Activated CD4-positive, alpha-beta memory T cell treated with anti-CD3 and anti-CD28 coated beads, Interleukin-2, amount 10 ng/mL, durations not matched to agents 7 days and 5 days (primary cell): ENCODE measurements at places on chromosomes 12 and 14.

DNA sequence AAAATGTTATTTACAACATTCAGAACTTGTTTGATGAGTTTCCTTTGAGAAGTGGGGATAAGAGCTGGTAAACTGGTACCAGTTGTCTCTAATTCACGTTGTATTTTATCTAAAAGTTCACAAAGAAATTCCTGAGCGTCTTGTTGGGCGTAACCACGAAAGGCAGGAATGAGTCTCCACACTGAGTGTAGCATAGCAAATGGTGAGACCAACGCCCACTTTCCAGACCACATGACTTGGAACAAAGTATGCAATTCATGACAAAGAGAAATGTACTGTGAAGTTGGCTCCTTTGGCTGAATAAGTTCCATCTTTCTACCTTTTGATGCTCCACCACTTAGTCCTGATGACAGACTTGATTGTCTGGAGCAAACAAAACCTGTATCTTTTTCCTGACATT is 18.4 kb downstream of the USP44 start:
- H3K27me3 ChIP-seq: peaks cover 2% of the 10 kb centered on the region
- H3K4me1 ChIP-seq: no peaks in the 10 kb centered on the region
- no peak overlapping the region for H3K4me3 ChIP-seq
- no peak for DNase-seq
- H3K27ac ChIP-seq: no peak overlapping the region
- no peaks in the 10 kb centered on the region for H3K36me3 ChIP-seq

GRCh38 chr14:103157969-103158368 is 34.7 kb downstream of the TNFAIP2 start:
- peaks cover 6% of the 10 kb centered on the region for H3K27me3 ChIP-seq
- H3K4me3 ChIP-seq: no peak overlapping the region
- H3K27ac ChIP-seq: no peak overlapping the region
- H3K4me1 ChIP-seq: no peaks in the 10 kb centered on the region
- DNase-seq: no peak
- no peaks in the 10 kb centered on the region for H3K36me3 ChIP-seq

GRCh38 chr12:5691943-5692342 is 253.1 kb downstream of the ANO2 start:
- H3K36me3 ChIP-seq: no peaks in the 10 kb centered on the region
- DNase-seq: no peak
- no peaks in the 10 kb centered on the region for H3K4me1 ChIP-seq
- H3K27me3 ChIP-seq: no peaks in the 10 kb centered on the region

DNA sequence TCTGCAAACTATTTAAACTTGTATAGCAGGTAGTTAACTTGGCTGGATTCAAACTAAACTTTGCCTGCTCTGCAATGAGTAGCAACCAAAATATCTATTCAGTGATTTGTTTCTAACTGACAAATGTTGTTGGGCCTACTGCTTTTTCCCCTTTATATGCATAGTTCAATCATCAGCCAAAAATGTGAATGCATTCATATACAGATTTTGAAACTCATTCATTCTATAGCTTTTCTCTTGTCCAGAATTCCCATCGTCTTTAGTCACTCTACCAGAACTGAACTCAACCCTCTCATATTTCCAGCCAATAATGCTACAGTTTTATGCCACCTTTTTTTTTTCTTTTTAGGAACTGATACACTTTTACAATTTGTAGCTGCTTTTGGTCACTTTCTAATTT is 599.8 kb downstream of the RPL10L start:
- no peak overlapping the region for H3K4me3 ChIP-seq
- H3K27me3 ChIP-seq: no peaks in the 10 kb centered on the region
- H3K4me1 ChIP-seq: no peaks in the 10 kb centered on the region

DNA sequence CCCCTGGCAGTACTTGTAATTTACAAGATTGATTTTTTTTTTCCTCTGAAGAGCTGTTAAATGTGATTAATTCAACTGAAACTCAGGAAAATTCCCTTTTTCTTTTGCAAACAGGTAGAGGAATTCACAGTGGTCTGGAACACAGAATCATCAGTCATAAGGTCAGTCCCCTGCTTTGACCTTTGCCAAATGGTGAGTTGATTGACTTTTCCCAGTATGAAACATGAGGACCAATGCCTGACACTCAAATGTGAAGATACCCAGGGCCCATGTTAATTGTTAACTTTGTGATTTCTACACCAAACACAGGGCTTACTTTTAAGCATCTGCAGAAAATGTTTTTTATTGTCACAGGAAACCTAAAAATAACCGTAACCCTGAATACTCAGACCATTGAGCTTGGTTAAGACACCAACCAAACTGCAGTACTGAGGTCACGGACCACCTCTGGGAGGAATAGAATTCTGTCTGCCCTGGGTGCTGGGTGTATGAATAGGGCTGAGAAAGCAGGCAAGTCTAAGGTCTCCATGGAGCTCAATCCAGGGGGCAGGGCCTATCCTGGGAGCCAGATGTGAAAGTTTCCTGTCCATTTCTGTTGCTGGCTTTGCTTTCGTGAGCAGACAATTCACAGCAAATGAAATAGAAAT is 192.4 kb downstream of the TMX1 start:
- no peak for DNase-seq
- H3K27me3 ChIP-seq: peaks cover 21% of the 10 kb centered on the region
- H3K4me3 ChIP-seq: no peak overlapping the region
- no peak overlapping the region for H3K27ac ChIP-seq
- no peaks in the 10 kb centered on the region for H3K4me1 ChIP-seq

GRCh38 chr12:24488091-24488596 is 460.8 kb downstream of the BCAT1 start:
- H3K27me3 ChIP-seq: no peaks in the 10 kb centered on the region
- H3K4me3 ChIP-seq: no peak overlapping the region
- DNase-seq: no peak
- no peaks in the 10 kb centered on the region for H3K36me3 ChIP-seq

DNA sequence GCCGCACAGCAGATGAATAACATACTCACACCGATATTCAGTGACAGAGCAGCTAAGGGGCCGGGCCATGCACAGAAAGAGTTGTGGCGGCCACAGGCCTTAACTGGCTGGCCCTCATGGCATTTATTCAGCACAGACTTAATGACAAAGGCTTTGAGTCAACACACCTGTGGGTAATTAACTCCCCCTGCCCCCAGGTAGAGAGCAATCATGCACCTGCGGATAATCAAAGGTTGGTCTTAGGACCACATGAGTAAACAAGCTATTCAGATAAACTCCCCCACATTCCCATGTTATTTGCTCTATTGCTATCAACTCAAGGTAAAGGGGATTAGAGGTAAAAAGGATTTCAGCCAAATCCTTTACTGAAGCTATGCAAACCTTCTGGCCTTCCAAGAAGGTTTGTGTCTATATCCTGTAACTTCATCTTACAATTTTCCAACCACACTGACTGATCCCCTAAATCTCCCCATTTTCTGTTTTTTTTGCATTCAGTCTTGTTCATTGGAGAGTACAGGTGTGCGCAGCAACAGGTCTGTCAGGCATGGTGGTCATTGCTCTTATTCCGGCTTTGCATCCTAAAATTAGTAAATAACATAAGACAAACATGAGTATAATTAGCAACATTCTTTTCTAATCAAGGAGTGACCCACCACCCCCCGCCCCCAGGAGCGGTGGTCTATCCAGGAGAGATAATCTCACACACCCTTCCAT is 16.9 kb upstream of the BLTP3B start:
- no peak overlapping the region for H3K27ac ChIP-seq
- H3K4me3 ChIP-seq: no peak overlapping the region

GRCh38 chr12:130847112-130847511 is 8.1 kb upstream of the STX2 start:
- H3K4me3 ChIP-seq: no peak overlapping the region
- H3K27me3 ChIP-seq: peaks cover 2% of the 10 kb centered on the region
- no peak overlapping the region for H3K27ac ChIP-seq
- DNase-seq: no peak
- H3K36me3 ChIP-seq: no peaks in the 10 kb centered on the region
- no peaks in the 10 kb centered on the region for H3K4me1 ChIP-seq

GRCh38 chr14:61766151-61766550 is 3.9 kb downstream of the SNAPC1 start:
- no peak overlapping the region for H3K4me3 ChIP-seq
- H3K27me3 ChIP-seq: no peaks in the 10 kb centered on the region
- DNase-seq: no peak
- no peak overlapping the region for H3K27ac ChIP-seq
- peaks cover 32% of the 10 kb centered on the region for H3K36me3 ChIP-seq

DNA sequence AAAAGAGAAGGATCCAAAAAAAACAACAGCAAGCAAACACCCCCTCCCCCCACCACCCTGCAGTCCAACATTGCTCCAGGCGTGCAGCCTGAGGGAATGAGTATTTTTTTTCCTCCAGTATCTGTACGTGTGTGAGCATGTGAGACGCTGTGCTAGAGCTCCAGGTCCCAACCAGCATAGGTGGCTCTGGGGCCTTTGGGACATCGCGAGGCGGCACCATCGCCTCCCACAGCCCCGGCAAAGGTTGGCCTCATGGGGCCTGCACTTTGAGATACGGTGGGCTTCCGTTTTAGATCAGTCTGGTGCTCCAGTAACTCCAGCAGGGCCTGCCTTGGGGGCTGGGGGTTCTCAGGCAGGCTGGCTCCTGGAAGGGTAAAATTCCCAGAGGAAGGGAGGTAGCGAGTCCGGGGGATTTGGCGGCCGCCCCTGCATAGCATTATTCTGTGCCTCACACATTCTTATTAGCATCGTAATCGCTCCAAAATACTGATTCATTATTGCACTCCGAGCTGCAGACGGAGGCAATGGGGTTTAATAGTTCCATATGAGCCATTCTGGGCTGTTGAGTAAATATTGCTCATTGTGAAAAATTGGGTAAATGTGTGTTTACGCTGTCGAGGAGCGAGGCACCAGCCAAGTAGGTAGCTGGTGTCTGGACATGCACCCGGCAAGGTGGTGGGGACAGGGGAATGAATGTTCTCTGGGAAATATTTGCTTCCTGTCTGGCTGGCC is 143.1 kb upstream of the MYL2 start:
- peaks cover 5% of the 10 kb centered on the region for H3K4me1 ChIP-seq
- DNase-seq: no peak
- H3K27me3 ChIP-seq: no peaks in the 10 kb centered on the region

DNA sequence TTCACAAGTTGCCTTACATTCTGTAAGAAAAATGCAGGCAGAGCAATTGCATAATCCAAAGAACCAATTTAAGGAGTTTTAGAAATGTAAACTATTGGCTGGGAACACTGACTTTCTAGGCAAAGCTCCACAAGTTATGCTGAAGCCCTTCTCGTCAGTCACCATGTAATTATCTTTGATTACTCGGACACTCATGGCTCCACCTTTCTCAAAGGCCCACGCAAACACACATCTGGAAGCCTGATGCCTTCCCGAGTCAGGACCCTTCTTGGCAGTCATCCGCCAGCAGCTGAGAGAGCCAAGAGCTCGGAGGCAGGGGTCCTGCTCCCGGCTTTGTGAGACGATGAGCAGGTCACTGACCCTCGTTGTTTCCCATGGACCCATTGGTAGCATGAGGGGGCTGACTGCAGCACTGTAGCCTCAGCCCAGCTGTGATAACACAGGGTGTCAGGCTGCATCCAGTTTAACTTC is 202.2 kb downstream of the TMEM132D start:
- H3K36me3 ChIP-seq: no peaks in the 10 kb centered on the region
- H3K27ac ChIP-seq: no peak overlapping the region
- DNase-seq: no peak
- no peak overlapping the region for H3K4me3 ChIP-seq
- no peaks in the 10 kb centered on the region for H3K27me3 ChIP-seq

DNA sequence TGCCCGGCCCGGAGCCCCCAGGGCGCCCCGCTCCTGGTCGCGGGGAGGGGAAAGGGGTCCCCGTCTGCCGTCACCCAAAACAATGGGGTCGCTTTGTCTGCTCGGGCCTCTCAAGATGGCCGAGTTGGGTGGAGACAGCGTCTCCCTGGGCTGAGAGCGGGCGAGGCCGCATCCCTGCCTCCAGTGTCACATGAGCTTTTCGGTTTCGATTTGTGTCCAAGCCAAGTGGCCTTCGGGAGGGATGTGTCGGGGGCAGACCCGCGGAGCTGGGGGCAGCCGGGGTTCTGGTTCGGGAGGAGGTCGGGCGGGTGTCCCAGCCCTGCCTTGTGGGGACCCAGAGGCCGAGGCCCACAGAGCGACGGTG is 790 bp downstream of the DYNC1H1 start:
- H3K27me3 ChIP-seq: peaks cover 4% of the 10 kb centered on the region
- DNase-seq: peak; percentile 79
- peaks cover 44% of the 10 kb centered on the region for H3K4me1 ChIP-seq
- peak overlapping the region; percentile 85 for H3K27ac ChIP-seq

- no peaks in the 10 kb centered on the region for H3K27me3 ChIP-seq
- H3K27ac ChIP-seq: no peak overlapping the region
- no peaks in the 10 kb centered on the region for H3K4me1 ChIP-seq
- H3K4me3 ChIP-seq: no peak overlapping the region
- DNase-seq: no peak
These were observed 165.7 kb downstream of the CAND1 start for GRCh38 chr12:67434671-67435370.

DNA sequence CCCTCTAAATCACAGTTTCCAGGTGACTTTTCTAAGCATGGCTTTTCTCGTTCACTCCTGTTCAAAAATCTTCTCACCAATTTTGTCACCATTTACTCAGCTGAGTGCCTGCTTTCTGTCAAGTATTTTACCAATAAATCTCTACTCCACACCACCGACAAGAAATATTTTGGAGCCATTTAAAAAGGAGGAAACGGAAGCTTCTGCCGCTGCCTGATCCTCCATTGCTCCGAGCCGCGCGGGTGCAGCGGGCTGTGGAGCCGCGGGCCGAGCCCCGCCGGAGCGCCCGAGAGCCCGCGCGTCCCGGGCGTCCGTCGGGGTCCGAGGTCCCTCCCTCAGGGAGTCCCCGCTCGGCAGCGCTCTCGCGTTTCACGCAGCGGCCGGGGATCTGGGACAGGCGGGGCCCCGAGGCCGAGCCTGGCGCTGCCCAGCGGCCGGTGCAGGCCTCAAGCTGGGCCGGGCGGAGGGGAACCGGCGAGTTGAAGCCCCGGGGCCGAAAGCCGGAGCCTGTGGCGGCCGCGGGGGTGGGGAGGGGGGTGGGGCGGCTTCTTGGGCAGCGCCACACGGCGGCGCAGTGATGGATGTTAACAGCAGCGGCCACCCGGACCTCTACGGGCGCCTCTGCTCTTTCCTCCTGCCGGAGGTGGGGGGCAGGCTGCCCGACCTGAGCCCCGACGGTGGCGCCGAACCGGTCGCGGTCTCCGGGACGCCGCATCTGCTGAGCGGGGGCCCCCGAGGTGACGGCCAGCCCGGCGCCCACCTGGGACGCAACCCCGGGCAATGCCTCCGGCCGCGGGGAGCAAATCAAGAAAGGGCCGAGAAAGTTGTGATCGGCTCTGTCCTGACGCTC is 1.1 kb upstream of the HEBP1 start:
- DNase-seq: peak; percentile 29
- peak overlapping the region; percentile 77 for H3K27ac ChIP-seq
- H3K36me3 ChIP-seq: no peaks in the 10 kb centered on the region
